ENCODE measurements at places on chromosomes 5 and 9. TPM values are rescaled to one million over a fixed set of nuclear protein-coding genes. Genes with fewer than 3 reads are reported as not detected.

Gene SMIM3
- 22.1 TPM for polyA plus RNA-seq

DNA sequence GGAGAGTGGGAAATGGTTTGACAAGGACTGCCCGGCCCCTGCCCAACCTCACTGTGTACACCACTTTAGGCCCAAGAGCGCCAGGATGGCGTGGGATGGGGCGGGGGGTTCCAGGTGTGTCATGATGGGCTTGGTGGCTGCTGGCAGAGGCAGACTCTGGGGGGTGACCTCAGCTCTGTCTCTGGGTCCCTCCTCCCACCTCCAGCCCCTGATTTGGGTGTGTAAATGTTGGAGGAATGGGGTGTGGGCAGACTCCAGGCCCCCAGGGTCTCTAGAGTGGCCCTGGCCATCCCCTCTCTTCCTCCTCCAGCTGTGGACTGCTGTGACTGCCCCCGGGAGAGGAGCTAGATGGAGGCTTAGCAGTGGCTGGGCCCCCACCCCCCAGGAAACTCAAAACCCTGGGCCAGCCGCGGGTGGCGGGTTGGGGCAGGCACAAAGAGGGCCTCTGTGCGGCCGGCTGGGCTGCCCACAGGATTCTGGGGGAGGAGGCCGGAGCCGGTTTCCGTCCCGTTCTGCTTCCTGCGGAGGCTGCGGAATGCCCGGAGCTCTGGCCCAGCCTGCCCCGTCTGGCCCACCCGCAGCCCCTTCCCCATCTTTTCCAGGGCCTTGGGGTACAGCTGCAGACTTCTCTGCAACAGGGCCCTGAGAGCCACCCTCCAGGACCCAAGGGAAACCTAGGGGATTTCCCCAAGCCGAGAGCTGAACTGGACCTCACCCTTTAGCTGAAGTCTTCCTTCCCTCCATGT, 23.1 kb downstream of the CXXC5 start:
- no peak for DNase-seq

Gene PHF19
- 34.9 TPM for polyA plus RNA-seq

GRCh38 chr9:25418974-25419373, 259.3 kb downstream of the TUSC1 start:
- DNase-seq, result no peak

Gene MRPL36
- polyA plus RNA-seq, result 39.1 TPM

Gene YIPF5
- 56.0 TPM for polyA plus RNA-seq

DNA sequence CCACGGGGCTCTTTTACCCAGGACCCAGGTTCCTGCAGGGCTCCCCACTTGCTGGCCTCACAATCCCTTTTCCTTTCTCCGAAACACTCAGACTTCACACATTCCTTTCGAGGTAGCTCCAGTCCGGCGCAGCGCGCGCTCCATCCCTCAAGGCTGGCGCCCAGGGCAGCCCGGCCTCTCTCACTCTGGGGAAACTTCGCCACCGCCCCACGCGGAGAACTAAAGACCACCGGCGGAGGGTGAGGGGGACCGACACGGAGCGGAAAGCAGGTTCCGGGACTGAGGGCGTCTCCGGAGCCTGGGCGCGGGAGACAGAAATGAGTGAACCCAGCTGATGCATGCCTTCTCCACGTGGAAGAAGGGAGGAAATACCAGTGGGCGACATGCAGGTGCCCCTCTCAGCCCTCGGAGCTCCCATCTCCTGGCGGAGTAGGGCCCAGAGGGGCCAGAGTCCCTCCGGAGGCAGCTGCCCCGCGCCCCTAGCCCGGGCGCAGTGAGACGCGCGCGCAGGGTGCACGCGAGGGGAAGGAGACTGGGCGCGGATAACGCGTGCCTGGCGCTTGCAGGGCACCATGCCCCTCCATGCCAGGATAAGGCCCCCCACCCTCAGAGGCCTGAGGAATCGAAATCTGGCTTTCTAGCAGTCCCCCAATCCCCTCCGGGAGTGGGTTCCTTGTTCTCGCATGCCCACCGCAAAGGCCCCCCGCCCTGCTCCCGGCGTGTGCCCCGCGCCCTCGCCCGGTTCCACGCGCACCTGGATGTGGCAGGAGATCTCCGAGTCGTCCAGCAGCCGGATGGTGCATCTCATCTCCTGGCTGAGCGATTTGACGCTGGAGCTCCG, 650 bp downstream of the FRMD3 start:
- no peak for DNase-seq

DNA sequence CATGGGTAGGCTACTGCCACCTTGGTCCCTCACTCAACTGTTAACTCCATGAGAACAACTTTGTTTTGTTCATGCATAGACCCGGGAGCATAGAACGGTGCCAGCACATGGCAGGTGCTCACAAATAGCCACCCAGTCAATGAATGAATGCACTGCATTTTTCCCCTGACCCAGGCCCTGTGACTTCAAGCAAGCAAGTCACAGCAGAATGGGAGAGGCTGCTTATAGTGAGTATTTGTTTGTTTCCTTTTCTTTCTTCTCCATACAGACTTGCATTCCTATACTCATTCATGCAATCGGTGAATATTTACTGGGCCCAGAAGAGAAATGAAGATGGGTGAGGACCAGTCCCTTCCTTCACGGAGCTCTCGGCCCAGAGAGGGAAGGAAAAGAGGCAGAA, 62.0 kb downstream of the SHB start:
- no peak for DNase-seq

DNA sequence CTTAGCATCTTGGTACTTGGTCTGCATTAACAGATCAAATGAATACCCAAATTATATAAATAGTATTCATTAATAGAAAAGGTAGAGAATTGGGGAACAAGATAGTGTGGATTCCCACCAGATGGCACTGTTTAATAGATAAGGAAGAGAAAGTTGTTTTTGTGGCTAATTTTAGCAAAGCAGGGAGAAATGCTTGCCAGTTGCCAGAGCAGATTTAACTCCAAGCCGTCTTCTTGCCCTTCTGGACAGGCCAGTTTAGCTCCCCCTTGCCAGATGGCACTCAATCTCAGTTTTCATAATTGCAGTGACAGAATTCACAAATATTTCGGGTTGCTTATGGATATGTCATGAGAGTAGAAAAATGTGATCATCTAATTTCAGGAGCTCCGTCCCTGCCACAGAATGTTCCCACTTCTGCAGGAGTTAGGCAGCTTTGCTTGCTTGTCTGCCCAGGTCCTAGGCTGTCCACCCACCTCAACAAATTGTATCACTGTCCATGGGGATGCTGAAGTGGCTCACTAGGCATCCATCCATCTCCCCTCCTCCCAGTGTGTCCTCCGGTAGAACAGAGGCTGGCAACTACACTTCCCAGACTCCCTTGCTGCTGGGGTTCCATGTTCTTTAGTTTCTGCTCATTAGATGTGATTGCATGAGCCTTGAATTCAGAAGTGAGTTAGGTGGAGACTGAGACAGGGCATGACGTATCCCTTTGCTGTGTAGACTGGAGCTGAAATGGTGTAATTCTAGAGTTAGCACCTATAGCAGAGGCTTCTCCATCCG, 11.8 kb upstream of the HEXB start:
- DNase-seq, result no peak

DNA sequence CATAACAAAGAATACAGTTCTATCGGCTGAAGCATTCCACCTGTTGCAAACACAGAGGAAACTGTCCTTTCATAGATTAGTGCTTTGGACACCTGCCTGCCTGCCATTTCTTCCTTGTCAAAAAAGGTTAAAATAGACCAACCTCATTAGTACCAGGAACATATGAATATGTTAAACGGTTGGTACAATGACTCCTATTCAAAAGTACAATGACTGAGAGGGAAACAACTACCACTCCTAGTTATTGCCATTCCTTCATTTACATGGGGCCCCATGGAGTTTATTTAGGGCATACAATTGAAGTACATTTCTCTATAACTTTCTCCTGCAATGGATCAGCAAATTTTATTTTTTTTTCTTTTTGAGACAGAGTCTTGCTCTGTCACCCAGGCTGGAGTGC, 77.4 kb upstream of the PIP5K1B start:
- DNase-seq, result no peak

DNA sequence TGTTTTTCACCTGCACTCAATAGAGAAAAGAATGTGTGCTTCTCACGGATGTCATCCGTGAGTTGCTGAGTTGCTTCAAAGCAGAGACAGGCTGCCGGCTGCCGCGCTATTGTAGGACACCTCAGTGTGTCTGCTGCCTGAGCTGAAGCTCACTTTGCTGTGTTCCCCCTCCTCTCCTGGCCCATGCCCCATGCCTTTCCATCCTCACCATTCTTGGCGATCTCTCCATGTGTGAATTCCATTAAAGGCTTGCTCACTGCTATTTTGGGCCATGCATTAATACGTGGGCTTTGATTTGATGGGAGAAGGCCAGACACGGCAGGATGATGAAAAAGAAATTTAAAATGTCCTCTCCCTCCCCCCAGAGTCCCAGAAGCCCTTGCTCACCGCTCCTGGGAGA, 14.5 kb downstream of the ADAM19 start:
- DNase-seq, result no peak

- no peak for DNase-seq
Observed at GRCh38 chr9:115364991-115365390, 247.0 kb upstream of the TNC start.

Gene ZNF462
- 26.6 TPM for polyA plus RNA-seq
